Right lobe of liver (tissue), 6 donors: ENCODE measurements at places on chromosomes 13 and 19. TPM values are rescaled to one million over a fixed set of nuclear protein-coding genes. Genes with fewer than 3 reads are reported as not detected.
A peak's percentile ranks its signal among the peaks of the same experiment; 100 is the strongest.

FREM2 gene
- total RNA-seq: 2.6 TPM

- H3K4me3 ChIP-seq: no peak overlapping the region
- no peak overlapping the region for H3K27ac ChIP-seq
- H3K4me1 ChIP-seq: no peaks in the 10 kb centered on the region
- no peaks in the 10 kb centered on the region for H3K36me3 ChIP-seq
These were observed 136.9 kb upstream of the SOX21 start for GRCh38 chr13:94849254-94849653.

DNA sequence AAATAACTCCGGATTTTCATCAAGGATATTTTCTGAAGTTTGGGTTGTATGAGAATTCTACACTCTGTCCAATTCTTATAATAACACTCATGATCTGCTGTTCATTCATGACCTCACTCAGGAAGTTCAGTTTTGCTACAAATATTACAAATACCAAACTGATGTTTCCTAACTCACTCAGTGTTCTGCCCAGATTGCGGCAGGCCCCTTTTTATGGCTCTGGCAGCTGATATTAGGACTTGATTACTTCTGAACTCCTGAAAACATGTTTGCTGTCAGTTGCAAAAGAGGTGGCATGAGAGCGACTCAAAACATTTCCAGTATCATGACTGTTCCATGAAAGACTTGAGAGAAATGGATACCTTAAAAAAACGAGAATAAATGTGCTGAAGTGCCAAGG lies 188.0 kb downstream of the RGCC start:
- H3K27ac ChIP-seq: peak overlapping the region; percentile 66
- no peak for DNase-seq
- peaks cover 20% of the 10 kb centered on the region for H3K4me1 ChIP-seq

DNA sequence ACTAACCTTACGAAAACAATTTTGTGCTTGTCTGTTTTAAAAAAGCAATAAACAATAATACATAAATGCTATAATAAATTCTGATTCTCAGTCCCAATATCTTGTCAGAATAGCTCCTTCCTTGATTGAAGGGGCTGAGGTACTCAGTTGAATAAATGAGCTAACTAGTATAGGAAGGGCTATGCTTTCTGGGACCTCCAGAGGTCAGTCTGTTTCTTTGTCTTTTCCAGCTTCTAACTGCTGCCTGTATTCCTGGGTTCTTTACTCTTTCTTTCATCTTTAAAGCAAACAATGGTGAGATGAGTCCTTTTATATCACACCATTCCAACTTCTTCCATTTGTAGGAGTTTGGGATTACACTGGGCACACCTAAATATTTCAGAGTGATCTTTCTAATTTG lies 1297.0 kb upstream of the ATXN8OS start:
- H3K4me3 ChIP-seq: no peak overlapping the region
- H3K27me3 ChIP-seq: no peaks in the 10 kb centered on the region
- no peak overlapping the region for H3K27ac ChIP-seq
- DNase-seq: no peak
- H3K36me3 ChIP-seq: no peaks in the 10 kb centered on the region

GRCh38 chr19:46731007-46731501 lies 14.1 kb upstream of the PRKD2 start:
- no peak overlapping the region for H3K4me3 ChIP-seq
- no peaks in the 10 kb centered on the region for H3K27me3 ChIP-seq
- DNase-seq: peak; percentile 52
- H3K4me1 ChIP-seq: no peaks in the 10 kb centered on the region
- H3K36me3 ChIP-seq: peaks cover 22% of the 10 kb centered on the region

- H3K4me1 ChIP-seq: no peaks in the 10 kb centered on the region
- no peak overlapping the region for H3K27ac ChIP-seq
- H3K36me3 ChIP-seq: no peaks in the 10 kb centered on the region
- no peak overlapping the region for H3K4me3 ChIP-seq
- DNase-seq: no peak
- H3K27me3 ChIP-seq: no peaks in the 10 kb centered on the region
These were observed 17.4 kb downstream of the NMRK2 start for GRCh38 chr19:3949997-3950859.

DNA sequence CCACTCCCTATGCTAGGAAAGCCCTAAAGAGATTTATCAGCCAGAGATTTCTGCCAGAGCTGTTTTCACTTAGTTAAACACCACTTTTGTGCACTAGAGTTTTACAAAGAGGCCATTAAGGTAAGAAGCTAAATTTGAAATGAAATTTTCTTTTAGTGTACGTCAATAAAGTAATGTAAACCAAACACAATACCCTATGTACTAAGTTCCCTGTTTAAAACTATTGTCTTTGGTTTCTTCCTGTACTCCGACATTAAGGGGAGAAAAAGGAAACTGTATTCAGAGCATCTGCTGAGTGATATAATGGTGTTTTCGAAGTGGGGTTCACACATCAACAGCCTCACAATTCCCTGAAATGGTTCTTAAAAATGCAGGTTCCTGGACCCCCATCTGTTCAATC lies 40.7 kb upstream of the STARD13 start:
- H3K27me3 ChIP-seq: no peaks in the 10 kb centered on the region
- no peaks in the 10 kb centered on the region for H3K36me3 ChIP-seq
- no peak overlapping the region for H3K27ac ChIP-seq
- no peak for DNase-seq
- H3K4me3 ChIP-seq: no peak overlapping the region

DNA sequence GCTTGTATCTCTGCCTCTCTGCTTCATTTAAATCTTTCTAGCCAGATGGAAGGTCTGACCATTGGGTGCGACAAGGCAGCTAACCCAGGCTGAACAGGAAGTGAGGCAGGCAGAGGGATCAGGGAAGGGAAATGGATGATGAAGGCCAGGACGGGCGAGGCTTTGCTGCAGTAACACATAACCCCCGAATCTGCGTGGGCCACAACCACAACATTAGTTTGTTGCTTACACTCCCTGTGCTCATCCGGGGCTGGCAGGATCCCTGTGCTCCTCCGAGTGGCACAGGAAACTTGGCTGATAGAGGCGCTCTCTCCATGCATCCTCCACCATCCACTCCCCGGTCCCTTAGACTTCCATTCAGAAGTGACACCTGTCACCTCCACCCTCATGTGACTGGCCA lies 1.1 kb upstream of the FLT3LG start:
- no peaks in the 10 kb centered on the region for H3K36me3 ChIP-seq
- no peaks in the 10 kb centered on the region for H3K27me3 ChIP-seq
- no peak for DNase-seq
- H3K4me3 ChIP-seq: no peak overlapping the region
- H3K4me1 ChIP-seq: no peaks in the 10 kb centered on the region
- H3K27ac ChIP-seq: no peak overlapping the region

EHD2 gene
- total RNA-seq: 17.4 TPM

KCNK6 gene
- total RNA-seq: 3.1 TPM

RABAC1 gene
- 80.0 TPM for total RNA-seq

C19orf67 gene
- total RNA-seq: 0.27 TPM

GRCh38 chr19:45848922-45849321 lies 14.0 kb downstream of the SYMPK start:
- H3K4me1 ChIP-seq: no peaks in the 10 kb centered on the region
- H3K4me3 ChIP-seq: no peak overlapping the region
- no peaks in the 10 kb centered on the region for H3K27me3 ChIP-seq
- DNase-seq: no peak
- no peak overlapping the region for H3K27ac ChIP-seq

USP12 gene
- 25.4 TPM for total RNA-seq

DNA sequence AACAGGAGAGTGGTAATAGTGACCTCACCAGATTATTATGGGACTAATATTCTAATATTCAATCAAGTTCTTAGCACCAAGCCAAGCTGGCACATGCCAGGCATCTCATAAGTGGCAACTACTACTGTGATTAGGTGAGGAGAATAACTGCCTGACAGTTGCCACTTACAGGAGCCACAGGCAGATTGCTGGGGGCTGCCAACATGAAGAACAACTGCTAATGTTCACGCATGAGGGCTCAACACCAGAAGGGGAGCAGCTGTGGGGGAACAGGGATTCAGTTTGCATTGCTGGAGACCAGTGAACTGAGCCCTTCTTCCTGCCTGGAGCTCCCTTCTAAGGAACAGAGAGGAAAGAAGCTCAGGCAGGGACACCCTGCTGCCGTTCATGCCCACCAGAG lies 504.5 kb downstream of the FOXO1 start:
- no peak overlapping the region for H3K27ac ChIP-seq
- H3K4me1 ChIP-seq: no peaks in the 10 kb centered on the region
- H3K36me3 ChIP-seq: no peaks in the 10 kb centered on the region

- H3K27me3 ChIP-seq: no peaks in the 10 kb centered on the region
- no peaks in the 10 kb centered on the region for H3K4me1 ChIP-seq
- H3K36me3 ChIP-seq: no peaks in the 10 kb centered on the region
- H3K27ac ChIP-seq: no peak overlapping the region
- no peak for DNase-seq
- H3K4me3 ChIP-seq: no peak overlapping the region
These were observed 197.1 kb upstream of the IRS2 start for GRCh38 chr13:109983447-109983846.

DNA sequence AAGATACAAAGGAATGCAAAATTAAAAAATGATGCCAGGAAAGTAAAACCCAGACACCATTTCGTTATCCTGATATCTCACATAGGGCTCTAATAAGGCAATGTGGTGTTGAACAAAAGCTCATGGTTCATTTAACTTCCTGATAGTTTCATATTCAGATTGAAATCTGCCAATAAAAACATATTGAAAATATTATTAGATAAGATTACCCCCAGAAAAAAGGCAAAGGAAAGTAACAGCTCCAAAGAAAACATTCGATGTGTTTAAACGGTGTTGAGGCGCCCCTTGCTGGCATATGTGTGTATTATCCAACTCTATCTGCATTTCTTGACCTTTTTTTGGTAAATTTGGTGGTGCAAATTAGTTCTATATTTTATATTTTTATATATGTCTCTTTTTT lies 75.9 kb downstream of the ESD start:
- H3K4me3 ChIP-seq: no peak overlapping the region
- peaks cover 17% of the 10 kb centered on the region for H3K4me1 ChIP-seq
- H3K36me3 ChIP-seq: peaks cover 3% of the 10 kb centered on the region
- H3K27ac ChIP-seq: no peak overlapping the region
